ENCODE measurements at places on chromosomes 13 and 19.

DNA sequence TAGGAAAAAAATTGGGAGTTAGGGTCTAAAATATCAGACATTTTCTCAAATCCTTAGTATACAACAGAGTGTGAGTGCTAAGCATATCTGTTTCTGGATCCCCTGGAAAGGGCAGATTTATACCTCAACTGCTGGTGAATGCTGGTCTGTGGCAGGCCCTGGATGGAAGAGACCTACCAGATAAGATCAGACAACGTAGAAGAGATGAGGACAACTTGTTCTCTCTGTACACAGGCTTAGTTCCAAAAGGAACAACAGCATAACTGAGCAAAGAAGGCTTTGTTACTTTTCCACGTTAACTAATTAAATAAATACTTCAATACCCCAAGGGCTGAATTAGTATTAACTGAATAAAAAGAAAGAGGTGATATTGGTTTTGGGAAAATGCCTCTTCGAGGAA lies 1277.3 kb downstream of the SLITRK5 start:
- DNase-seq: no peak

- no peak for DNase-seq
These were observed 616.4 kb downstream of the EFNB2 start for GRCh38 chr13:105918842-105919741.

DNA sequence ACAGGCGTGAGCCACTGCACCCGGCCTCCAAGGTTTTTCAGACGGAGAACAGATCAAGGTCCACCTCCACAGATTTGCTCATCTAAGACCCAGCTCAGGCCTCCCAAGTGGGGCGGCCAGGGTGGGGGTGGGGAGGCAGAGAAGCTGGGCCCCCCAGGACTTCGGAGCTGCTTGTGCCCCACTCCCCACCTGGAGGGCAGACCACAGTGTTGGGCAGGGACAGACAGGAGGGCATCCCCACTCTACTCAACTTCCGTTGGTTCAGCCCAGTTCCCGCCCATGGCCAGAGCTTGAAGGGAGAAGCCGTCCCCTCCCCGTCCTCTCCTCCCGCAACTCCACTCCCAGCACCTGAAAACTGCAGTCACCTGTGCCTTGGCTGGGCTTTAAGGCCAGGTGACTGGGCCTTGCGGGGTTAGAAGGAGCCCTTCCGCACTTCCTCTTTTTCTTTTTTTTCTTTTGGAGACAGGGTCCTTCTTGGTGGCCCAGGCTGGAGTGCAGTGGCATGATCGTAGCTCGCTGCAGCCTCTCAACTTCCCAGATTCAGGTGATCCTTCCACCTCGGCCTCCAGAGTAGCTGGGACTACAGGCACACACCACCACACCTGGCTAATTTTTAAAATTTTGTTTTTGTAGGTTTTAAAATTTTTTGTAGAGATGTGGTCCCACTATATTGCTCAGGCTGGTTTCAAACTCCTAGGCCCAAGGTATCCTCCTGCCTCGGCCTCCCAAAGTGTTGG lies 734 bp upstream of the LRRC8E start:
- no peak for DNase-seq

DNA sequence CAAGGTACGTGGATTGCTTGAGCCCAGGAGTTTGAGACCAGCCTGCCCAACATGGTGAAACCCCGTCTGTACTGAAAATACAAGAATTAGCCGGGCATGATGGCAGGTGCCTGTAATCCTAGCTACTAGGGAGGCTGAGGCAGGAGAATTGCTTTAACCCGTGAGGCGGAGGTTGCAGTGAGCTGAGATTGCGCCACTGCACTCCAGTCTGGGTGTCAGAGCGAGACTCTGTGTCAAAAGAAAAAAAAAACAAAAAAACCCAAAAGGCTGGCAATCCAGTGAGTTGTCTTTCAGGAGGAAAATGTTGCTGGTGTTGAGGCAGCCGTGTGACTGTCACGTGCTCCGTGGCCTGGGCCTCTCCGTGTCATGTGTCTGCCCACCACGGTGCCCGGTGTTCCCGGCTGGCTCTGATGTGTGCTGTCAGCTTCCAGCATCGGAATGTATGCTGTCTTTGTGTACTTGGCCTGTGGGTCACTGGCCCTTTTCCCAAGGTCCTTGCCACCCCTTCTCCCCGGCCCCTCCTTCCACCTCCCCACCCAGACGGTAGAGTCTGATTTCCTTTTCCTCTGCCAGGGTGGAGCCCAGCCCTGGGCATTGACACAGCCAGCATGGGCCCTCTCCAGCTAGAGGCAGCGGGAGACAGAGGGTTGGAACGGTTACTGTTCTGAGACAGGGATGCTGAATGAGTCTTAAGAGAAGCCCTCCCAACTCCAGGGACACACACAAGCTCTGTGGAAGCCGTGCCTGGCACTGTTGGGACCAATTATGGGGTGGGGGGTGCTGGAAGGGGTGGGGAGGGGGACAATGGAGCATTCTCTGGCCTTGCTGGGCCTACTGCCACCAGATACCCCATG lies 7.2 kb upstream of the TUBB4A start:
- DNase-seq: no peak

DNA sequence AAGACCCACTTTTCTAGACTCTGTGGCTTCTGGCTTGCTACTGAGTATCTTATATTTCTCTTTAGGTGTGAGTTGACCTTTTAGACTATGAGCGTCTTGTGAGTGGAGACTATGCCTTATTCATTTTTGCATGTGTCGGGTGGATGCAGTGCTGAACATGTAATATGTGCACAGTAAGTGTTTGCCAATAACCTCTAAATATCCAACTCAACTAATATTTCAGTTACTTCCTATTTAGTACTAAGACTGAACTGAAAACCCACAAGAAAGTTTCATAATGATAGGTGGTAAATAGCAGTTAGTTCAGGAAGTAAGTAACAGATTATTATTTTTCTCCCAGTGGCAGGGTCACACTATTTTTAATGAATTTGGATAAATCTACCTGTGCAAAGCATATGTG lies 269.3 kb downstream of the KCNRG start:
- DNase-seq: peak; percentile 26

- no peak for DNase-seq
These were observed 69.2 kb upstream of the KCTD15 start for GRCh38 chr19:33727331-33727998.

GRCh38 chr13:110520431-110521295 lies 40.9 kb downstream of the RAB20 start:
- DNase-seq: no peak

All from GM06990 (cell line).